LHCN-M2 (cell line): ENCODE measurements at places on chromosomes 12 and 14. TPM values are rescaled to one million over a fixed set of nuclear protein-coding genes. Genes with fewer than 3 reads are reported as not detected.

The ACSM4 gene
- not detected in 2 replicates for total RNA-seq

The CRIP2 gene
- 152 and 159 TPM in 2 replicates for total RNA-seq

The LHX5 gene
- not detected in 2 replicates for total RNA-seq

The RNASE4 gene
- total RNA-seq = 5.4 and 10.5 TPM in 2 replicates

The CTDSP2 gene
- total RNA-seq = 24.3 and 31.9 TPM in 2 replicates

DNA sequence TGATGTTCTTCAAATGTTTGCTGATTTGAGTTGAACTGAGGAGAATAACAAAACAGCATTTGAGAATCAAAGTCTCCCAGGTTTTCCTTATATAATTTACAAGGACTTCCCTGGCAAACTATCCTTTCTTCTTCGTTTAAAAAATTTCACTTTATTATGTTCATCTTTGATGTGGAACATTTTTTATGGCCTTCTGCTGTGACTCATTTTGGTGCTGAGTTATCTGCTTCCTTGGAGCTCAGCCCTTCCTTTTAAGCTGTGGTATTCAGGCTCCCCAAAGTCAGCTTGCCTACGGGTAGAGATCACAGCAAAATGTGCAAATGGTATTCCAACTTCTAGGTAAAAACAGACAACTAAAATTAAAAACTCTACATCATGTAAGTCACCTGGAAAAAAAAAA, 1.4 kb upstream of the ANO4 start:
- peak; percentile 58 for DNase-seq

- DNase-seq = peak; percentile 91
Observed at GRCh38 chr12:107759410-107759809, 1.5 kb downstream of the PRDM4 start.

GRCh38 chr14:89644641-89645040, 227.6 kb upstream of the FOXN3 start:
- DNase-seq = no peak

GRCh38 chr12:95877622-95878021, 18.9 kb downstream of the SNRPF start:
- DNase-seq = no peak

DNA sequence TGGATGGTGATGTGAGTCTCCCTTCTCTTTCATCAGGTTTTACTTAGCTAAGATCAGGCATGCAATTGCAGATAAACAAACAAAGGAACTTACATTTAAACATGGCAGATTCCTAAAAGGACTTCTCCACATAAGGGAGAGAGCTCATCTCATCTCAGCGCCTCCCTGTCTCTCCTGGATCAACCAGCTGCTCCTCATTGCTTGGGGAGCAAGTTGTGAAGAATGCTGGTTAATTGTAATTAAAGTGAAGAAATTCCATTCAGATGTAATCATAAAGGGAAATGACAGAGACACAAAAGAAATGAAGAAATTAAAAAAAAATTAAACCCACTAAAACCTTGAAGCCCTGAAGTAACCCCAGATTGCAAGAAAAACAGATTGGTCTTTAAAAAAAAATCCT, 104.4 kb upstream of the DIO2 start:
- no peak for DNase-seq

DNA sequence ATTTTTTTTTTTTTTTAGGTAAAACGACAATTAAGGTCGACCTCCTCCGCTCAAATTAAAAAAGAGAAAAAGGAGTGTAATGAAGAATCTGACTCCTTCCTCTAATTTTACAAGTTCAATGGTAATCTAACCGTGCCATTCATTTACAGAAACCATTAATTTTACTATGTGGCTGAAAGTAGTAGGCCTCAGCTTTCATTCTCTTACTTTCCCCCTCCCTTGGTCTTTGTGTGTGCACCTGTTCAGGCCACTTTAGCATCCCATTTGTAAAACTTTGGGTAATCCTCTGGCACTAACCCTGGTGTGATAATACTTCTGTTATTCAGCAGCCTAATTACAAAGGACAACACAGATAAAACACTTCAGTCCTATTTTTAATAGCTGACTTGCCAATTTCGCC, 128.1 kb downstream of the ASCL1 start:
- no peak for DNase-seq

GRCh38 chr12:7058163-7058845, 2.2 kb upstream of the C1S start:
- no peak for DNase-seq

GRCh38 chr12:109197327-109197726, 80.9 kb downstream of the ACACB start:
- no peak for DNase-seq

The KLHDC1 gene
- 1.9 and 2.1 TPM in 2 replicates for total RNA-seq

DNA sequence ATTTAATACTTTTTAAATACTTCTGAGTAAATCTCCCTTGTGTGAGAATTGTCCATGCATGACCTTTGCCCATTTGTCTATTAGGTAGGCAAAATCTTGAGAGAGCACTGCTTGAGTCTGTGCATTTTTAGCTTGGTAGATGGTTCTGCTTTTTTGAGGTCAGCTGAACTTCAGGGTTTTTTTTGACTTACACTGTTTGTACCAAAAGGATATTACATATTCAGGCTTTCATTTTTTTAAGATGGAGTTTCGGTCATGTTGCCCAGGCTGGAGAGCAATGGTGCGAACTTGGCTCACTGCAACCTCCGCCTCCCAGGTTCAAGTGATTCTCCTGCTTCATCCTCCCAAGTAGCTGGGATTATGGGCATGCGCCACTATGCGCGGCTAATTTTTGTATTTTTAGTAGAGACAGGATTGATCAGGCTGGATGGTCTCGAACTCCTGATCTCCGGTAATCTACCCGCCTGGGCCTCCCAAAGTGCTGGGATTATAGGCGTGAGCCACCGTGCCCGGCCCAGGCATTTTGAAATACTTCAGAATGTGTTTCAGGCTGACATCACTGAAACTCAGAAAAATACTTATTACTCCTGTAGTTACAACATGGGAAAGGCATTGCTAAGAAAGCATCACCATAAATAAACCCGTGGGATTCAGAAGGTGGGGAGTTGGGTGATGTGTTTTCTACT, 11.1 kb downstream of the RASSF3 start:
- DNase-seq = no peak

DNA sequence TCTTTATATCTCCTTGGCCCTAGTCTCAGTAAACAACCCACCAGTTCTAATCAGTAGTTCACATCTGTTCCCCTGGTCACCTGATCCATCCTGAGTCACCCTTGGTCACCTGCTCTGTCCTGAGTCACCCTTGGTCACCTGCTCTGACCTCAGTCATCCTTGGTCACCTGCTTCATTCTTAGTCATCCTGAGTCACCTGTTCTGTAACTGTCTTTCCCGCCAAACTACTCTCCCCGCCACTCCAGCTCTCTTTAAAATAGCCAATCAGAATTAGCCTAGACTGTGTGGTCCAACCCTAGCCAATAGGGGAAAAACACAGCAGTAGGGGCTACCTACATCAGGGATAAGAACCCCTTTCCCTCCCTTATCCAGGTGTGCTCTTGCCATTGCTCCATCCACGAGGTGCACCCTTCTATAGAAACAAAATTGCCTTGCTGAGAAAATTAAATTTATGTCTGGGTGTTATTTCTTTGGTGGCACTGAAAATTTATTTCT, 245.4 kb upstream of the DIO3 start:
- peak; percentile 7 for DNase-seq

The TMEM229B gene
- 0.06 TPM in 1 of 2 replicates, not detected in the other for total RNA-seq

DNA sequence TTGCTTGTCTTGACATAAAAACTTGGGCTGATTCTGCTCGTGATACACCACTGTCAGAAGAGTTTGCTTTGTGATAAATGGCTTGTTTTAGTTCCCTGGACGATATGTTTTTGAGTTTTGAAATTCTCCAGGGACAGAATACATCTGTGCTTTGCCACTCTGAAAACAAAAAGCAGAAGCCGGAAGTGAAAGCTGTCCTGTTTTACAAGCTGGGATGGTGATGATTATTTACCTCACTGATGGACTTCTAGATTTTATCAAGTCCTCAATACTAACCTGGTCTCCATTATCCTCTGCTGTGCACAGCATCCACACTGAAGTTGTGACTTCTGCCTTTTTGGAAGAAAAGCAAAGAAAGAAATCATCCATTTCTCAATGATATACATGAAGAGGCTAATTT, 251.6 kb downstream of the TRHDE start:
- DNase-seq = no peak
